ENCODE measurements at places on chromosomes 1 and 21.
A peak's percentile ranks its signal among the peaks of the same experiment; 100 is the strongest.

- DNase-seq = no peak
These were observed 337.7 kb upstream of the DUSP10 start for GRCh38 chr1:222079566-222079965.

DNA sequence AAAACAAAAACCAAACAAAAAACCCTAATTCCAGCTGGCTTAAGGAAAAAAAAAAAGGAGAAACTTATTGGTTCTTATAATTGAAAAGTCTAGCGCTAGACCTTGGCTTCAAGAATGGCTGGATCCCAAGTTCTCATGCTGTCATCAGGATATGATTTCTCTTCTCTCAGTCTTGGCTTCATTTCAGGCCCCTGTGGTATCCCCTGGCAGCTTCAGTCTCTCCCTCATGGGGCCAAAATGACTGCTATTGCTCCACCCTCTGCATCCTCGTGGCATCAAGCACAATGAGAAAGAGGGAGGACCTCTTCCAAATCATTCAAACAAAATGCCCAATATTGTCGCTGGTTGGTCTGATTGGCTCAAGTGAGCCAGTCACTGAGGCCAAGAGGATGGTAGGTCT is 80.7 kb downstream of the GIPC2 start:
- no peak for DNase-seq

DNA sequence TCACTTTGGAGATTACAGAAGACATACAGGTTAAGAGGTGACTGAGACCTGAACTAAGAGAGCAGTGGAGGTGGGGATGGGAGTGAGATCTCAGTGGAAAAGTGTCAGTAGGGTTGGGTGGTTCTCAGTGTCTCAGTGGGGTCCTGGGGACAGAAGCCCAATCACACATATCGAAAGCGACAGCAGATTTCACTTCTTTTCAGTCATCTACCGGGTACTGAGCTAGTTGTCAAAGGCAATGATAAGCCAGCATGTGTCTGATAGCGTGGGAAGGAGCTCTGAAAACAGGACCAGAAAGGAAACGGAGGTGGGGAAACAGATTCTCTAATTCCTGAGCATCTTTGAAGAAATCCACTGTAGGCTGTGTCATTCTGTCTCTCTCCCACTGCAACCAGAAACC is 59.5 kb downstream of the RHOU start:
- no peak for DNase-seq

- DNase-seq = no peak
These were observed 59.0 kb downstream of the BRINP2 start for GRCh38 chr1:177229781-177230180.

GRCh38 chr1:80915491-80915890 is 885.2 kb upstream of the ADGRL2 start:
- DNase-seq = no peak

GRCh38 chr1:79037085-79037484 is 30.6 kb upstream of the ADGRL4 start:
- DNase-seq = no peak

- no peak for DNase-seq
These were observed 63.2 kb downstream of the RGS2 start for GRCh38 chr1:192872010-192872409.

DNA sequence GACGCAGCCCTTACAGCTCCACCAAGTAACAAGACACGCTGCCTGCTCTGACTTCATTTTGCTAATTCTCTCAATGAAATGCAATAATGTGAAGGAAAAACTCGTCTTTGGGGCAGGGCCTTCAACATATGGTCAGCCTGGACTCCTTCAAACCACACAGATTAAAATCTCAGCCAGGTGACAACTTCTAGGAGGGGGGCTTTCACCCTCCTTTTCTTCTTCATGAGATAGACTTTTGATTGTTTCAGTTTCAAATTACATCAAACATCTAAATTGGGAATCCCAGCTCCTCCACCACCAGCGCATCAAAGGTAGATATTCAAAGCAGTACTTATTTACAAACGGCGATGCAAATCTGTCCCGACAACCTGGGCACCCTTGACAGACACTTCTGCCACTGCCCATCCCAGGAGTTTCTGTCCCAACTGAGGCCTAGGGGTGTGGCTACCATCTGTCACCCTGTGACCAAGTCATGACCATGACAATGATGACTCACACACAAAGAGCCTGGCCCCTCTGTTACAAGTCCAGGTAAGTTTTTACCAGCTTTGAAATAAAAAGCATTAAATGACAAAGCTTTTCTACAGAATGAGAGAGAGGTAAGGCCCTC is 29.7 kb downstream of the SSBP3 start:
- no peak for DNase-seq

GRCh38 chr1:174408146-174408545 is 39.6 kb upstream of the GPR52 start:
- DNase-seq = no peak

- DNase-seq = no peak
These were observed 129.7 kb upstream of the ADGRL2 start for GRCh38 chr1:81671038-81671437.

- no peak for DNase-seq
These were observed 36.2 kb upstream of the CACHD1 start for GRCh38 chr1:64433747-64434146.

DNA sequence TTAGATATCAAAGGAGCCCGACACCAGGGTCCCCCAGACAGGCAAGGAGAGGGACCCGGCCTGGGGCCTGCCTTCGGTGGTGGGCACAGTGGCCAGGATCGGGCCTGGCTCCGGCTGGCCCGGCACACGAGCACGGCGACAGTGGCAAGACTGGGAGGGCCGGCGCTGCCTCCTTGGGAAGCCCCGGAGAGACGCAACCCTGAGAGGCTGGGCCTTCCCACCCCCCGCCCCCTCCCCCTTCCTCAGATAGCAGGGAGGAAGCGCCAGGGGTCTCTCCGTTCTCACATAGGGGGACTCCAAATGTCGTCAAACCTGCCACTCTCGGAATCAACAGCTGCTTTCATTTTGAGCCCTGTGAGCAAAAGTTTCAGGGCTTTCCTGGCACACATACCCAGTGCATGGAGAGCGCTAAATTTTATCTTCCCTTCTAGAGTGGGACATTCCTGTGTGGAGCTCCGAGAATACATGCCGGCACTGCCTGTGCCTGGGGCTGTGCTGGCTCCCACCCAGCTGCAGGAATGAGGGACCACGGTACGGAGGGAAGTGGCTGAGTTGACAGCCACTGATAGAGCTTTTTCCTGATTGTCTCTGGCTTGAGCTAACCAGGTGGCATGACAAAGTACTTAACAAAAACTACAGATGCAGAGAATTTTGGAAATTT is 62.4 kb downstream of the CD247 start:
- peak; percentile 64 for DNase-seq

DNA sequence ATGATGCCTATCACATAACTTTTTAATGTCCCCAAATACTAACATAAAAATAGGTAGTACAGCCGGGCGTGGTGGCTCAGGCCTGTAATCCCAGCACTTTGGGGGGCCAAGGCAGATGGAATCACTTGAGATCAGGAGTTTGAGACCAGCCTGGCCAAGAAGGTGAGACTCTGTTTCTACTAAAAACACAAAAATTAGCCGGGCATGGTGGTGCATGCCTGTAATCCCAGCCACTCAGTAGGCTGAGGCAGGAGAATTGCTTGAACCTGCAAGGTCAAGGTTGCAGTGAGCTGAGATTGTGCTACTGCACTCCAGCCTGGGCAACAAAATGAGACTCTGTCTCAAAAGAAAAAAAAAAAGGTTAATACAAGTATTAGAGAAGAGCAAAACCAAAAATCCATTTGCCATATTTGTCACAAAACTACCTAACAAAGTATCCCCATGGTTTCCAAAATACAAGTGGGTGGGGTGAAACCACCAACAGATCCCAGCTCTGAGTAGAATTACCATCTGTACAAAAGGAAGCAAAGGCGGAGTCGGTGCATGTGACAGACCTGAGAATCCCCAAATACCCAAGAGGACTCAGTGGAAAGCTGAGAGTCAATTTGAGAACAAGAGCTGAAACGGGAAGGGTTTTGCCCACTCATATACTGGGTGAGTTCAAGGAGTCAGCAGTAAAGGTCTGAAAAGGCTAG is 113.2 kb downstream of the TOMM20 start:
- peak; percentile 37 for DNase-seq

- no peak for DNase-seq
These were observed 1.1 kb downstream of the FALEC start for GRCh38 chr1:150516616-150517015.

GRCh38 chr1:241105147-241105546 is 251.9 kb downstream of the RGS7 start:
- no peak for DNase-seq

- DNase-seq = no peak
These were observed 45.7 kb downstream of the S1PR1 start for GRCh38 chr1:101282314-101283038.

DNA sequence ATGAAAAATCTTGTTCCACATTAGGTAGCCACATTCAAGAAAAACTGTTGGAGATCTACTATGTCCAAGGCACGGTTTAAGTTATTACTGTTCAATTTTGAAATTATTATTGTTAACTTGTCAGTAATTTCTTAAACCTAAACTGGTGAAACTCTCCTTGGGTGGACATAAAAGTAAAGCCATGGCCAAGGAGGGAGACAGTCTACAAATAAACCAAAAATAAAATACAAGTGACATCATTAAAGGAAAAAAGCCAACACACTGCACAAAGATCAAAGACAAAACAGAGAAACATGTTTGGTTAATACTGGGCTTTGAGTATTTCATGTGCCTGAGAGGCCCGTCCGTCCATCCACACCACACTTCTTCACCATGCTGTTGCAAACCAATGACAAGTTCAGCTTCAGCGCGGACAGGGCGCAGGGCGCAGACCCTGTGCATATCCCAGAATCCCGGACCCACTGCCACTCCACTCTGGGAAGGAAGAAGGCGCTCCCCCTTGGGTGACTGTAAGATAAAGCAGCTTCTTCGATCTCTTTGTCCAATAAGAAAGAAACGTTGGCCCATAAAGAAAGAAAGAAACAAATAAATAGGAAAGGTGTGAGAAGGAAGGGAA is 918 bp upstream of the RASAL2 start:
- DNase-seq = no peak

DNA sequence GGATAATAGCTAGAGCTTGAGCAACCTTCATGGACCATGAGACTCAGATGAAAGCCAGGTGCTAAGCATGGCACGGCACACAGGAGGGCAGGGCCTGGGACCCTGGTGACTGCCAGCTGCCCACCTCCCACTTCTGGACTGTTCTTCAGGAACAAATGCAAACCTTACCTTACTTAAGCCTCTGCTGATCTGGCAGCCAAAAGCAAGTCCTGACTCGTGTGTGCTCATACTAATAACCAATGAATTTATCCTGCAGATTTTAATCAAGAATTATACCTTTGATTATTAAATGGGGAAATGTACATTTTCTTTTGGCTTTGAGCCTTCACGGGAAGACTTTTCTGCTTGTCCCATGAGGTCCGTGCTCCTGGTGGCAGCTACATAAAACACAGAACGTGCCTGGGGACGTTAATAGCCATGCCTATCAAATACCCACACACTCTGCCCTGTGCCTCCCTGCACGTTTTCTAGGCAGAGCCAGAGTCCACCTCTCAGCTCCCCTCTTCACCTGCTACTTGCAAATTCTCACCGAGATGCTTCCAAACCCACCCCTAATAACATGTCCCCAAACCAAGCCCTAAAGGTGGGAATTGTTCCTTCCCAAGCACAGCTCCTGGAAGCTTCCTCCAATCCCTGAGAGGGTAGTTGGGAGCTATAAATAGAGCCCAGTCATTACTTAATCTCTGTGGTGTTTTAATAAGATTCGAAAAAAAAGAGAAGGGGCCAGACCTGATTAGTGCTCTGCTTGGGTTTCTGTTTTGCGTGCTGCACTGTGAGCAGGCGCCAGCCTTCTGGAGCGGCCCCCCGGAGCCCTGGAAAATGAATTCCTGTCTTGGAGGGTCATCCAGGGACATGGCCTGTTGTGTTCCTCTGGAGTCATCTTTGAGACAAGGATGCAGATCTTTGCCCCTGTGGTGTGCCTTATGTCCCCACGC is 33.5 kb downstream of the SLC1A7 start:
- no peak for DNase-seq

DNA sequence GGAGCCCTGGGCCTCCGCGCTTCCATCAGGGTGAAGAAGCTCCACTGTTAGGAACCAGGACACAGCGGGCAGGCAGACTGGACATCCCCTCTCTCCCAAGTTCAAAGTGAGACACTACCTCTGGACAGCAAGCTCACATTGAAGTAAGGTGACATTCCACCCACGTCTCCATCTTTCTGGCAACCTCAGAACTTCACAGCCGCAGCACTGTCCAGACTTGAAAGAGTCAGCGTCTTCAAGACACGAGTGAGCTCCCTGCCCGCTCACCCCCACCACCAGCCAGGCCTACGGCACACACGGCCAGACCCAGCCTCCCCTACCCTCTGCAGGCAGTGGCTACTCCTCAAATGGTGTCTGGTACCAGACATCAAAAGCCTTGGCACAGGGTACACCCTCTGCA is 11.1 kb downstream of the WDR4 start:
- DNase-seq = no peak

DNA sequence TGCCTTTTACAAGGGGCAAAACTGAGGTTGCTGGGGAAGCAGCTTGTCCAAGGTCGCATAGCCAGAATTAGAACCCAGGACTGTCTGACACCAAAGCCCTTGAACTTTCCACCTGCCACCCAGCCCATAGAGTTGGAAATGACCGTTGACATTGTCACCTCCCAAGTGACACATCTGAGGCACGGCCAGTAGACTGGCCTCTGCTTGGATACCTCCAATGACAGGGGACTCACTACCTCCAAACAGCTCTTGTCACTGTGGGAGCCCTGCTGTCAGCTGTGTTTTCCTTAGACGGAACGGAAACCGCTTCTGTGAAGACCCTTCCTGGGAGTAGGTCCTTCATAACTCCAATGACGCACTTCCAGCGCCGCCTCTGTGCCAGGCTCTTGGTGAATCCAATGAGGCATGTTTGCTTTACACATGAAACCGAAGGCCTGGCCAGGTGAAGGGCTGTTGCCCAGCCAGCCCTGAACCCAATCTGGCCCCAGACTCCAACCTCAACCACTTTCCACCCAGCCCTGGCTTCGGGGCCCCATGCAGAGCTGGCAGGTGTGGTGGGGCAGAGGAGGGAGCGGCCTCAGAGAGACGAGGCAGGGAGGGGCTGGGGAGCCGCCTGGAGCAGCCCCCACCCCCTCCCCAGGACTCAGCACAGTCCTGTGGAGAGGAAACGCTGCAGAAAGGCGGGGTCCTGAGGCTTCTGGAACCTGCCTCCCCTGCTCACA is 109.2 kb upstream of the IFFO2 start:
- no peak for DNase-seq

- DNase-seq = peak; percentile 41
These were observed 333.4 kb downstream of the CHRM3 start for GRCh38 chr1:239719642-239720258.

DNA sequence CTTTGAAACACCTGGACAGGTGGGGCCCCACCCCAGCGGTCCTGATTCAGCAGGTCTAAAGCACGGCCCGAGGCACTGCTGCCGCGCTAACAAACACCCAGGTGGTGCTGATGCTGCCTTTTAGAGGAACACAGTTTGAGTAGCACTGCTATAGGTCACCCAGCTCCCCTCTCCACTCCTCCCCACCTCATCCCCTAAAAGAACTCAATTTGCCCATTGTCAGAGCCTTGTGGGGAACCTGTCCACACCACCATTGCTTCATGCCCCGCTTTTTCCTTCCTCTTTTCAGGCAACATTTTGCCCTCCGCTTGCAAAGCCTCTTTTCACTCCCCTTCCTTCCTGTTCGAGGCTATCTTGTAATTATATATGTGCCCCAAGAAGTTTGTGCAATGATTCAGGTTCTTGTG is 26.2 kb upstream of the PADI4 start:
- peak; percentile 80 for DNase-seq

Measured in hematopoietic multipotent progenitor cell (in vitro differentiated cells).